Adrenal gland (tissue), 19 donors: ENCODE measurements at places on chromosomes 6 and 20. TPM values are rescaled to one million over a fixed set of nuclear protein-coding genes. Genes with fewer than 3 reads are reported as not detected.

Gene GCNT2
- polyA plus RNA-seq = 0.27 TPM

Gene NOTCH4
- 54.2 TPM for polyA plus RNA-seq

Gene KPNA5
- 8.9 TPM for polyA plus RNA-seq

Gene LIN28B
- 0.08 TPM for polyA plus RNA-seq

Gene CRIP3
- polyA plus RNA-seq = 8.9 TPM

Gene SLC22A1
- polyA plus RNA-seq = 2.1 TPM

Gene DEF6
- polyA plus RNA-seq = 26.1 TPM

Gene MACROD2
- 6.6 TPM for polyA plus RNA-seq

Gene MAP3K4
- 17.4 TPM for polyA plus RNA-seq

Gene UBD
- polyA plus RNA-seq = 0.77 TPM

Gene RAMACL
- polyA plus RNA-seq = 0.24 TPM

Gene KIAA1755
- 0.42 TPM for polyA plus RNA-seq
